ENCODE measurements at places on chromosomes 5 and 9. TPM values are rescaled to one million over a fixed set of nuclear protein-coding genes. Genes with fewer than 3 reads are reported as not detected.

The LMNB1 gene
- total RNA-seq = 240 TPM

The TOR4A gene
- 3.4 TPM for total RNA-seq

The IRX2 gene
- total RNA-seq = not detected

The JADE2 gene
- total RNA-seq = 58.1 TPM

The PALM2AKAP2 gene
- total RNA-seq = 0.39 TPM
